ENCODE measurements at places on chromosomes 3 and 15.

DNA sequence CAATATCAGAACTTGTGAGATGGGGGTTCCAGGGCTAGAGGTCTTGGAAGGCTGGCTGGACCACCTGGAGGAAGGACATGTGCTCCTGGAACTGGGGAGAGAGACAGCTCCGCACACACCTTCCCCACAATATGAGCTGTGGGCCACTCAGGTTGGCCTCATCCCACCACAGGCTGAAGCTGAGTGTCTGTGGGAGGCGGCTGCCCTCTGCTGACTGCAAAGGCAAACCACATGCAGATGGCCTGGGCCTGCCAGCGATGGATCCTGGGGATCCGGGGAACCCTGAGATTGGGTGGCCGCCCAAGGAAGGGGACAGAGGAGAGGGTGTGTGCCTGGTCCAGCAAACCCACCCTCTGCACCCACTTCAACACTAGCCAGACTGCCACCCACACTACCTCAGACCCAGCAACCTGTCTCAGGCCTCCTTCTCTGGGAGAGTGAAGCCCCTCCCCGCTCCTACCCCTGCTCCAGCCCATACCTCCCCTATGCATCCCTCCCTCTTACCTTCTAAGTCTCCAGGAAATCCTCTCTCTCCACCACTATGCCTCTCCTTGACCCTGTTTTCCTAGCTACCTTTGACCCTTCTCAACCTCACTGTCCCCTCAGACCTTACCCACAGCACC, 44.8 kb downstream of the CYP11A1 start:
- DNase-seq, result peak; percentile 50

DNA sequence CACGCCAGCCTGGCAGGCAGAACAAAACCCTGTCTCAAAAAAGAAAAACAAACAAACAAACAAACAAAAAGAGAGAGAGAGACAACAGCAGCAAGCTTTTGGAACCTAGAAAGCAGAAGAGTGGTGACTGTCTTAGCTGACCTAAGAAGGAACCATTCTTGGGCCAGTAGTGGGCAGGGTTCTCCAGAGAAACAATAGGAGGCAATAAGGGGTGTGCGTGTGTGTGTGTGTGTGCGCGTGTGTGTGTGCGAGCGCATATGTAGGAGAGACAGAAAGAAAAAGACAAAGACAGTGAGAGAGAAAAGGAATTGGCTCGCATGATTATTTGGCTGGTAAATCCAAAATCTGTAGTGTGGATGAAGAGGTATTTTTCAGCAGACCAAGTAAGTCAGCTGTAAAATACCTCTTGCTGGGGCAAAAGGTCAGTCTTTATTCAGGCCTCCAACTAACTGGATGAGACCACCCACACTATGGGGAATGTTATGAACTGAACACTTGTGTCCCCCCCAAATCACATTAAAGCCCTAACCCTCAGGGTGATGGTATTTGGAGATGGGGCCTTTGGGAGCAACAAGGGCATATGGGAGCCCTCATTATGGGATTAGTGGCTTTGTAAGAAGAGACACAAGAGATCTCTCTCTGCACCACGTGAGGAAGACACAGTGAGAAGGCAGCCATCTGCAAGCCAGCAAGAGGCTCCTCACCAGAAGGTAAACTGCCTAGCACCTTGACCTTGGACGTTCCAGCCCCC, 15.1 kb upstream of the BLM start:
- no peak for DNase-seq

- DNase-seq, result no peak
These were observed 14.0 kb downstream of the CAPN3 start for GRCh38 chr15:42373274-42373673.

GRCh38 chr15:100759106-100759505, 120.5 kb upstream of the ALDH1A3 start:
- no peak for DNase-seq

- DNase-seq, result no peak
These were observed 608.2 kb downstream of the NSUN3 start for GRCh38 chr3:94671078-94671477.

- no peak for DNase-seq
These were observed 34.3 kb downstream of the IGDCC3 start for GRCh38 chr15:65343374-65343981.

- DNase-seq, result no peak
These were observed 364.2 kb upstream of the PLSCR5 start for GRCh38 chr3:146969356-146969755.

GRCh38 chr3:30963223-30963722, 68.8 kb upstream of the GADL1 start:
- no peak for DNase-seq

DNA sequence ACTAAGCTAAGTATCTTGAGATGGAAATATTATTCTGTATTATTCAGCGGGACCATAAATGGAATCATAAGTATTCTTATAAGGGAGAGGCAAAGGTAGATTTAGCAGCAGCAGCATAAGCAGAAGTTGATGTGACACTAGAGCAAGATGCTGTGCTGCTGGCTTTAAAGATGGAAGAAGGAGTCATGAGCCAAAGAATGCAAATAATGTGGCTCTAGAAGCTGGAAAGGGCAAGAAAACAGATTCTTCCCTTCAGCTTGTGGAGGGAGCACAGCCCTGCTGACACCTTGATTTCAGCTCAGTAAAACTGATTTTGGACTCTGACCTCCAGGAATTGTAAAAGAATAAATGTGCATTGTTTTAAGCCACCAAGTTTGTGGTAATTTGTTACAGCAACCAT, 144.2 kb upstream of the ANKRD28 start:
- no peak for DNase-seq

- no peak for DNase-seq
These were observed 14.8 kb downstream of the HTR3C start for GRCh38 chr3:184067573-184068055.

GRCh38 chr15:43007551-43007950, 87.0 kb upstream of the TTBK2 start:
- DNase-seq, result no peak

GRCh38 chr3:18354701-18355100, 70.4 kb downstream of the SATB1 start:
- DNase-seq, result no peak

- DNase-seq, result no peak
These were observed 30.9 kb downstream of the RBMS3 start for GRCh38 chr3:29311795-29312194.

DNA sequence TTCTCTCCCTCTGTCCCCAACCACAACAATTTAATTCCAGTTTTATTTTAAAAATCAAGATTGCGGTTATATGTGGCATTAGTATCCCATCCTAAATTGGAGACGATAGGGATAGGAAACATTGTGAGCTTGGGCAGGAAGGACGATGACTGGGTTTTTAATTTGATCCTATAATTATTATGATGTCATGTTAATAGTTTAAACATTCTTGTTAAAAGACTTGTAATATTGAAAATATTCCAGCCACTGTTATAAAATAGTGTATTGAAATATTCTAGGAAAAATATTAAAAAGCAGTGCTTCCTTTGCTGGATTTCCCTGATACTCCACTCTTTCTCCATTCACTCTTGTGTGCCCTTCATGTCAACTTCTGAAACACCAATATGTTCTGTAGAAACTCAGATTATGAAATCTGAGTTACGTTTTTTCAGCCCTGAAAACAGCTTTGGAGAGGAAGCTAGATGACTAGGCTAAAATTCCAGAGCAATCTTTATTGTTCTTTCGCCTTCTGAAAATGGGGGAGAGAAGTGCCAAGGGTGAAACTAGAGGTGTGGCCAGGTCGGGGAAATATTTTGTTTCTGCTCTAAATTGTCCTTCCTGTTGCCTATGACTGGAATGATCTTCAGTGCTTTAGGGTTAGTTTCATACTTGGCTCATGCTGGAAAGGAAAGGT, 46.1 kb upstream of the MAP3K13 start:
- no peak for DNase-seq

DNA sequence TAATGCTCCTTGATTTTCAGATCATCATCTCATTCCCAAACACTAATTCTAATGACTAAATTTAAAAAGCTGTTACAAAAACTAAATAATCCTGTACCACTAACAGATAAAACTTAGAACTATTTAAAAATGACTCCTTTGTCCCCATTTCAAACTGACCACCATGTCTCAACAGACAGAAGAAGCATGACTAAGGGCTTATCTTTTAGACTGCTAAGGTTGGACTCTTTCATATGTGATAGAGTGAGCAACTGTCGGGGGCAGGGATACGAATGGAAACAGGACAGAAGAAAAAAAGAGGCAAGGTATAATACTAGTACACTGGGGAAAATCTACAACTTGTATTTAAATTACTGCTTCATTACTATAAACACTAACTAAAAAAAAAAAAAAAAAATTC, 23.3 kb downstream of the SNX4 start:
- no peak for DNase-seq

- DNase-seq, result no peak
These were observed 7.4 kb upstream of the FNDC3B start for GRCh38 chr3:172031996-172032395.

- no peak for DNase-seq
These were observed 9.0 kb downstream of the SSUH2 start for GRCh38 chr3:8635631-8636030.

GRCh38 chr3:134839990-134840389, 44.9 kb downstream of the EPHB1 start:
- DNase-seq, result no peak

GRCh38 chr3:16254916-16255315, 9.8 kb downstream of the DPH3 start:
- no peak for DNase-seq

DNA sequence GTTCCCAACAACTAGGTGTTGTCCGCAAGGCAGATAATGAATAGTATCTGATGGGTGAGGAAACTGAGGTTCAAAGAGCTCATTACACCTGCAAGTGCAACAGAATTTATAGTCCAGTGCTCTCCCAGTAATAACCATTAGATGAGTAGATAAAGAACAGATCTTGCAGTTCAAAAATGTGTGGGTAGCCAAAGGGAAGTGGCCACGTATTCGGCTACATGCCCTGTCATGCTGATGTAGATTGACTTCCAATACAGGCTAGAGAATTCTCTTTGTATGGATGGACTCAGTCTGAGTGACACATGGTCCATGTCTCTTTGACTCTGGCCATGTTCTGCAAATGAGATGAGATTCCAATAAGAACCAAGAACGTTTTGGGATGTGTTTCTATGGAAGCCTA, 187.9 kb upstream of the LPP start:
- no peak for DNase-seq

GRCh38 chr15:74835312-74835823, 7.6 kb downstream of the ULK3 start:
- no peak for DNase-seq

DNA sequence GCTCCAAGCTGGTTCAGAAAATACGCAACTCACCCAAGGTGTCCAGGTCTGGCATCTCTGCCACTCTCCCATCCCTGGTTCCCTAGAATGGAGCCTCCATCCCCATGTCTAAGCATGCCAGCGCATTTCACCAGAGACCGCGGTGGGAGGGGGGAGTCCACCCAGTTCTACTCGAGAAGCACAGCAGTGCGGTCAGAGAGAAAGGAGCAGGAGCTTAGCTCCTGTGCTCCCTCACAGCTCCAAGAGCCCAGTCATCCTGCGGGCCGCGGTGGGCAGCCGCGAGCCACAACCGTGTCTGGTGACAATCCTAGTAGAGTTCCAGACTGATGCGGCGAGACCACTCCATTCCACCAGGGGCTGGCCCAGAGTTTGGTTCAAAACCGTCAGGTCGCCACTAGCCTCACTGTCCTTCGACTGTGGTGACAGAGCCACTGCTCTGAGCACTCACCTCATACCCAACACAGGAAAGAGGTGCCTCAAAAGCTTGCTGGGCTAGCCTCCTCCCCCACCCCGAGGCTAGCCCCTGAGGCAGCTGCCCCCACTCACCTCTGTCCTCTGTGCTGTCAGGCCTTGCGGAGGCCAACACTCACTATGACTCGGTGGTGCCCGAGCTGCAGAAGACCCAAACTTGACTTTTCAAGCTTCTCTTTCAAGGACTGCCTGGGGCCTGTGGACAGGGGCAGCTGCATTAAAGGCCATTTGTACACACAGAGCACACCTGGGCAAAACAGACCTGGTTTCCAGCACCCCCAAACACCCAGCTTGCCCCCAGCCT, 185.4 kb downstream of the XXYLT1 start:
- DNase-seq, result no peak

DNA sequence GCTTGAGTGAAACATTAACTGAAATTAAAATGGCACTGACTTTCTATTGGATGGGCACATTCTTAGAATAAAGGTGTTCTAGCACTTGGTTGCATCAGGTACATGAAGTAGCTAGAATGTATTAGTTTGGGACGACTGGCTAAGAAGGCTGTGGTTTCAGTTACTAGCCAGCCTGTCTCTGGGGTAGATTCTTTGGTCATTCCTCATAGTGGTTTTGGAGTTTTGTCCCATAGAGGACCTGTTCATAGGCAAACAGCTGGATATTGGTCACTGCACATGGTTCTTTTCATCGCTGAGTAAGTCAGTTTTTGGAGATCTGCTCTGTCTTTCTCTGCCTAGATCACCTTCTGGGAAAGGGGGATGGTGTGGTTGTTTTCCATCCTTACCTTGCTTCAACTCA, 55.3 kb downstream of the ADAMTSL3 start:
- no peak for DNase-seq

GRCh38 chr3:139307072-139307491, 36.7 kb upstream of the MRPS22 start:
- DNase-seq, result no peak

DNA sequence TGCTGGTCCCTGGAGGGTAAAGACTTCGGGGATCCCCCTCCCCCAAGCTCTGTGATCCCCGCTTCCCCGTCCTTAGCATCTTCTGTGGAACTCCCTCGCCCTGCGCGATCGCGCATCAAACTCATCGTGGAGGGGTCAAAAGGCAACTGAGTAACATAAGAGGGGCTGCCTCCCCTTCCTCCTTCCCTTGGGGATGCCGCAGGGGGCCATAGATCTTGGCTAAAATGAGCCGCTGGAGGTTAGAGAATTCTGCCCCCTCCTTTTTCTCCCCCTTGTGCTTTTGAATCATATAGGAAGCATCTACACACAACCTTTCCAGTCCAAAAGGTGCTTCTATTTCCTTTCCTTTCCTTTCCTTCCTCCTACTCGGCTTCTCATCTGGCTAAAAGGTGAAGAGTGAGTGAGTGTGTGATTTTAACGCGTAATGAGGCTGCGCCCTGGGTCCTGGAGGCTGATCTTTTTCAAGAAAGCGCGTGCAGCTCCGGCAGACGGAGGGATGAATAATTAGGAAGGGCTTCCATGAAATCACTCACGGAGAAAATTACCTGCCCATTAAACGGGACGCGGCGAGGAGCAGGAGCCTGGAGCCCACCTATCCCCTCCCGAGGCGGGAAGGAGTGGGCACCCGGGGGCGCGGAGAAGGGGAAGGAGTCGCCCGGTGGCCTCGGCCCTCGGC, 831 bp upstream of the ROBO2 start:
- DNase-seq, result no peak

GRCh38 chr3:107796791-107797190, 274.0 kb downstream of the BBX start:
- DNase-seq, result no peak
